ENCODE measurements at places on chromosomes 2 and 18.

- no peak for DNase-seq
Observed at GRCh38 chr2:164456619-164457018, 164.7 kb downstream of the GRB14 start.

GRCh38 chr18:57749604-57749970 lies 53.5 kb downstream of the ATP8B1 start:
- DNase-seq: no peak

DNA sequence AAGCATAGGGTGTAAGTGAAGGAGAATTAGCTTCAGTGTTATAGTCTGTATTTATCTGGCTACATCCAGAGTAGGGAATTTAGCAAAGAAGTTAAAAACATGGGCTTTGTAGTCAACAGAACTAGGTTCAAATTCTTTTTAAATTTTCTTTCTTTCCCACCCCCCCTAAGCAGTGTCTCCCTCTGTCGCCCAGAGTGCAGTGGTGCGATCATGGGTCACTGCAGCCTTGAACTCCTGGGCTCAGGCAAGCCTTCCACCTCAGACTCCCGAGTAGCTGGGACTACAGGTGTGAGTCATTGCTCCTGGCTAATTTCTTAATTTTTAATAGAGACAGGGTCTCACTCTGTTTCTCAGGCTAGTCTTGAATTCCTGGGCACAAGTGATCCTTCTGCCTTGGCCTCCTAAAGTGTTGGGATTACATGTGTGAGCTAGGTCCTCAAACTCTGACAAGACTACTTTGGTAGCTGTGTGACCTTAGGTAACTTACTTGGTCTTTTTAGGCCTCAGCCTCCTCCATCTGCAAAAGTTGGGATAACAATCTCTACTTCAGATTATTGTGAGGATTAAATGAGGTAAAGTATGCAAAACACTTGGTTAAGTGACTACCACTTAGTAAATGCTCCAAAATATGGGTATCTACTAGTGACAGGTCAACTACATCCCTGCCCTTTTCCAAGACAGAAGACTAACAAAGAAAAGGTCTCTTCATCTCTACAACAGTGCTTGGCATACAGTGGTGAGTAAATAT lies 17.8 kb downstream of the DOK1 start:
- DNase-seq: no peak

- DNase-seq: no peak
Observed at GRCh38 chr18:71673954-71674353, 870.2 kb downstream of the CBLN2 start.

GRCh38 chr2:42872721-42873120 lies 80.3 kb upstream of the HAAO start:
- DNase-seq: no peak

DNA sequence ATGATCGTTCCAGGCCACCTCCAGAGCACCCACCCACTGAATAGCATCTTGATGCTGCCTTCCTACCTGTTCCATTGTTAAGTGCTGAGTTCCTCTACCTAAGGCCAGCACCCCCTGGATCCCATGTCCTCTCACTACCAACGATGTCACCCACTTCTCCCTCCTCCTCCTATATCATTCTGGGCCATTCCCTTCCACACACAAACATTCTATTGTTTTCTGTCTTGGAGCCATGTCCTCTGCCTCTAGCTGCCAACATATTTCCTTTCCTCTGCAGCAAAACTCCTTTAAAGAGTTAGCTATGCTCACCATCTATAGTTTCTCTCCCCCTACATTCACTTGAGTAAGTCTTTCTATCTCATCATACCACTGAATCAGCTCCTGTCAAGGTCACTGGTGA lies 64.0 kb upstream of the ACKR3 start:
- DNase-seq: no peak

DNA sequence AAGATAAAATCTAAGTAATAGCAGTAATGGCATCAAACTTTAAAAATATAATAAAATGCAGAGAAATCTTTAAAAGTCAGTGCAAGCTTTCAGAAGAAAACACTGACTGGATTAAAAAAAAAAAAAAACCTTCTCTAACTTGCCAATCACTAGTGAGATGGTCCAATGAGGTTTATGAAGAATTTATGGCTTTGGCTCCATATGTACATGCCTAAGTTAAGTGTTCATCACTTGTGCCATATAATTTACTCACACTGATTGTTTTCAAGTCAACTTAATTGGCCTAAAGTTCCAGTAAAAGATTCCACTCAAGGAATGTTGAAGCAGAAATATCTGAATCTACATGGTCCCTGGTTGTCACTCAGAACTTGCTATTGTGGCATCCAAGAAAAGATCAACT lies 40.7 kb upstream of the RAB27B start:
- no peak for DNase-seq

DNA sequence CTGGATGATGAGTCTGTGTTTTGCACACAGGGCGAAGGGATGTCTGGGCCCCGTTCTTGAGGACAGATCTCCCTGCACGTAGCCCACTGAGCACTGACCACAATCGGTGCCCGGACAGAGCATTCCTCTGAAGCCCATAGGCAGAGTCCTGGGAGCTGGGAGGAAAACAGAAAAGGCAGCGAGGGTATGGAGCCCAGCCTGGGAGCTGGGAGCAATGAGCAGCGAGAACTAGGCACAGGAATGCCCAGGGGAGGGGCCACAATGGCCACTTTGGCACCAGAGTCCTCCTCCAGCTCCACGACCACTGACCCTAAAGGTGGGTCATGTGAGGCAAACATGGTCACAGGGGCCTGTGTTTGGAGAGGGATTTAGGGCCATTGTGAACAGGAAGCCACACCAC lies 333.9 kb downstream of the EIPR1 start:
- no peak for DNase-seq

- no peak for DNase-seq
Observed at GRCh38 chr2:181778621-181779201, 98.4 kb upstream of the NEUROD1 start.

- no peak for DNase-seq
Observed at GRCh38 chr2:206736935-206737334, 18.7 kb upstream of the DYTN start.

- no peak for DNase-seq
Observed at GRCh38 chr2:161146996-161147395, 13.2 kb upstream of the TANK start.

- DNase-seq: no peak
Observed at GRCh38 chr2:239041062-239041461, 193.2 kb downstream of the TWIST2 start.
